Gastroesophageal sphincter (tissue), 4 donors: ENCODE measurements at places on chromosomes 16 and 17. TPM values are rescaled to one million over a fixed set of nuclear protein-coding genes. Genes with fewer than 3 reads are reported as not detected.

Gene TBC1D3I
- total RNA-seq, result not detected

Gene ZPBP2
- total RNA-seq, result not detected

Gene KIFC3
- total RNA-seq, result 78.4 TPM

Gene NXN
- total RNA-seq, result 52.3 TPM

GRCh38 chr17:75512926-75513640 lies 2.3 kb downstream of the CASKIN2 start:
- H3K36me3 ChIP-seq, result peaks cover 14% of the 10 kb centered on the region
- peak overlapping the region; percentile 90 for H3K27ac ChIP-seq
- no peak for ATAC-seq
- no peaks in the 10 kb centered on the region for H3K27me3 ChIP-seq

- no peak for ATAC-seq
- no peak overlapping the region for H3K27ac ChIP-seq
- no peaks in the 10 kb centered on the region for H3K27me3 ChIP-seq
- H3K4me1 ChIP-seq, result no peaks in the 10 kb centered on the region
- peaks cover 81% of the 10 kb centered on the region for H3K36me3 ChIP-seq
- H3K4me3 ChIP-seq, result no peak overlapping the region
Observed at GRCh38 chr17:37422971-37423625, 16.4 kb downstream of the TADA2A start.

DNA sequence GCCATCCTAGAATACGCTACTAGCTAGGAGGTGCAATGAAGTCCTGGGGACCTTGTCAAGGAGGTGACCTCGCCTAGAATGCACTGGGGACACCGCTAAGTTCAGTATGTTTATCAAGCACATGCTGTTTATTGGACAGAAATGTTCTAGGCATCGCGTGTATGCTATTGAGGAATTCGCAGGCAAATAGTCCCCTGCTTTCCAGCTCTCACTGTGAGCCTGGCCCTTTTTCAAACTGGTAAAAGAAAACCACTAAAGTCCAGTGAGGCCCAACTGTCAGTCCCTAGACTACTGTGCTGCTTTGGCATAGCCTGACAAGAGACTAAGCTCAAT lies 1.2 kb upstream of the FAM222B start:
- ATAC-seq, result no peak
- H3K27ac ChIP-seq, result no peak overlapping the region
- peaks cover 35% of the 10 kb centered on the region for H3K4me1 ChIP-seq
- H3K36me3 ChIP-seq, result no peaks in the 10 kb centered on the region
- no peaks in the 10 kb centered on the region for H3K27me3 ChIP-seq

GRCh38 chr16:27829975-27830374 lies 233.5 kb downstream of the GSG1L start:
- H3K4me1 ChIP-seq, result no peaks in the 10 kb centered on the region
- H3K27ac ChIP-seq, result no peak overlapping the region
- no peak overlapping the region for H3K4me3 ChIP-seq
- no peak for ATAC-seq
- H3K36me3 ChIP-seq, result no peaks in the 10 kb centered on the region

- H3K27ac ChIP-seq, result no peak overlapping the region
- H3K4me3 ChIP-seq, result no peak overlapping the region
- ATAC-seq, result no peak
Observed at GRCh38 chr17:39357986-39358385, 43.4 kb downstream of the FBXL20 start.

GRCh38 chr17:75178453-75178852 lies 4.3 kb downstream of the SUMO2 start:
- H3K4me3 ChIP-seq, result no peak overlapping the region
- no peaks in the 10 kb centered on the region for H3K27me3 ChIP-seq
- peaks cover 62% of the 10 kb centered on the region for H3K36me3 ChIP-seq
- H3K4me1 ChIP-seq, result peaks cover 10% of the 10 kb centered on the region
- no peak for ATAC-seq

DNA sequence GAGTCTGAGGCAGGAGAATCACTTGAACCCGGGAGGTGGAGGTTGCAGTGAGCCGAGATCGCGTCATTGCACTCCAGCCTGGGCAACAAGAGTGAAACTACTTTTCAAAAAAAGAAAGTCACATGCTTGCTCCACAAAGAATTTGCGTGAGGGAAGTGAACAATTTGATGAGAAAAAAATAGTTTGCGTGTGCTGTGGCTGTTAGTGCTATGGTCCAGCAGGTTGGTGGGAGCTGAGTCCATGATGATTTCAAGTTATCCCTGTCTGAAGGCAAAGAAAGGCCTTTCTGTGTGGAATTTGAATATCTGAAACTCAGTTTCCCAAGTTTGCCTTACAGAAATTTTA lies 21.0 kb downstream of the PRCD start:
- no peak for ATAC-seq
- H3K27me3 ChIP-seq, result no peaks in the 10 kb centered on the region
- H3K4me3 ChIP-seq, result no peak overlapping the region
- H3K4me1 ChIP-seq, result peaks cover 5% of the 10 kb centered on the region
- H3K27ac ChIP-seq, result peak overlapping the region; percentile 25
- H3K36me3 ChIP-seq, result peaks cover 37% of the 10 kb centered on the region

DNA sequence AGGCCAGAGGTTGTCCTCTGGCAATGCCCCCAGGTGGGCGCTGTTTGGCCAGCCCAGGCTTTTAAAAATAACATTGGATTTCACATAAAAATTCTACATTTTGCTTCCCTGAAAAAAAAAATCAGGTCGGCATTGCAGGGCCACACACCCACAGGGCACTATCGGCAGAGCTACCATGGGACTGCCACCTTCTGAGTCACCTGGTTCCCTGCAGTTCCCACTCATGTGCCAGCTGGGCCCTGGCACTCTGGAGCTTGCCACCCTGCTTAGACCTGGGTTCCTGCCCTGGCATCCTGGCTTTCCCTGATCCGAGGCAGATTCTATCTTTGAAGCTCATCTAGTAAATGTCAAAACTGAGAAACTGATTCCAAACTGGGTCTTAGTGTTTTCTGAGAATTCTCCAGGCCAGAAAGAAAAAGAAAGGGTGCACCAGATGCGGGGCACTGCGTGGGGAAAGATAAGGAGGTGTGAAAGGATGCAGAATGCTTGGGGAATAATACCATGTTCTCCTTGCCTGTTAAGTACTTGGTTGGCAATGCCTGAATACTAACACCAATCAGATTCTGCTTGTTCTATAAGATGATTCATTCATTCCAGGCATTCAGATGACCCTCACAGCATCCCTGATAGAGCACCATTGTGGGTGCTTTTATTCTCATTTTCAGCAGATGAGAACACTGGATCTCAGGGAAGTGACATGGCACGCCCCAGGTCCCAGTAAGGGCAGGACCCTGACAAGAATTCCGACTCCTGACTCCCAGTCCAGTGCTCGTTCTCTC lies 51.8 kb downstream of the RAI1 start:
- H3K27me3 ChIP-seq, result no peaks in the 10 kb centered on the region
- ATAC-seq, result no peak
- peaks cover 14% of the 10 kb centered on the region for H3K4me1 ChIP-seq
- H3K36me3 ChIP-seq, result peaks cover 11% of the 10 kb centered on the region

GRCh38 chr16:1375298-1375640 lies 23.5 kb downstream of the GNPTG start:
- no peaks in the 10 kb centered on the region for H3K27me3 ChIP-seq
- H3K27ac ChIP-seq, result no peak overlapping the region
- no peak overlapping the region for H3K4me3 ChIP-seq
- ATAC-seq, result no peak
- H3K36me3 ChIP-seq, result no peaks in the 10 kb centered on the region
- H3K4me1 ChIP-seq, result peaks cover 10% of the 10 kb centered on the region

DNA sequence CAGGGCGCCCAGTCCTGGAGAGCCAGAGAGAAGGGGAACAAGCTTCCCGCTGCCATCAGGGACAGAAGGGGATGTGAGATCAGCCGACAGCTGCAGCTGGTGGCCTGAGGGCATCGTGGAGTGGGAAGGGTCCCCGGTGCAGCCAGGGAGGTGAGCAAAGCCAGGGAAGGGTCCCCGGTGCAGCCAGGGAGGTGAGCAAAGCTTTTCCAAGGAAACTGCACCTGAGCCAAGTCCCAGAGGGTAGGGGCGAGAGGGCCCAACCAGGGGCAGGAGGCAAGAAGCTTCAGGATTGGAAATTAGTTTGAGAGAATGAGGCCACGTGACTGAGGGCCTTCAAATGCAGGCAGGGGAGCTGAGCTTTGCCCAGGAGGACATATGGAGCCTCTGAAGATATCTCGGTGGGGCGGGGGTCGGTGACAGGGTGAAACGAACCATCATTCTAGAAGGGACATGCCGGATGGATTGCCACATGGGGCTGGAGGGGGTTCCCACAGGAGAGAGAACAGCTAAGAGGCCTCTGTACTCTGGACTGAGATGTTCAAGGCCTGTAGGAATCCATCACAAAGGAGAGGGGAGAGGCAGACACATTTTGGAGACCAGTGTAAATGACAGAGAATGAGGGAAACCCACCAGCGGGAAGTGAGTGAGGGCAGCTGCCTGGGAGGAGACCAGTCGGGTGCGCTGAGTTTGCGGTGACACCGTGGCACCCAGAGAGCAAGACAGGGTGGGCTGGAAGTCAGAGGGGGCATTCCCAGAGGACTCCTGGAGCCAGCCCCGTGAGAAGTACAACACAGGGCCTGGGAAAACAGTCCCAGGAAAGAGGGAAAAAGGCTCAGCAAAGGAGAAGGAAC lies 31.4 kb upstream of the RPH3AL start:
- H3K36me3 ChIP-seq, result no peaks in the 10 kb centered on the region

DNA sequence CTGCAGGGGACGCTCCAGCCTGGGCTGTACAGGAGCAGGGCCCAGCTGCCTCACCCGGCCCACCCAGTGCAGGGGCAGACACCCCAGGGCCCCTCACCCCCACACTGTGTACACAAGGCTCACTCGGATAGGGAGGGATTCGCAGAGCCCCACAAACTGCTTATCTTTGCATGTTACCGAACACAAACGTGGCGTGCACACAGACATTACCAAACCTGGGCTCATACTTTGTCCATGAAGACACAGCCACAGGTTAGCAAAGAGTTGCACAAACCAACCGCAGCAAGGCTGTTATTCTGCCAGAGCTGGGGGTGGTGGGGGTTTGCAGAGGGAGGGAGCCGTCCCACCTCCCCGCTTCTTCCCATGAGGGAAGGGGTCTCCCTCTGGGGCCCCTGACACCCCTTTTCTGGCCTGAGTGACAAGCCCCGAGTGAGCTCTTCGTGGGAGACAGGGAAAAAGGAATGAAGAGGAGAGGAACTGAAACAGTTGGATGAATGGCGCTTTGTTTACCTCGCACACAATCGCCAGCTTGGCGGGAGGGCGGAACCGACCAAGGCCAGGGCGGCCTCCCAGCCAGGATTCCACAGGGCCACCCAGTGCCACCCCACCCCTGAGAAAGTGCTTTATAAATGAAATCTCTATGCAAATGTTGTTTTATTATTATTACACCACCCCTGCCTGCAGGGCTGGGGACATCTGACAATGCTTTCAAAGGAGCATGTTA lies 434 bp upstream of the CPSF4L start:
- ATAC-seq, result no peak
- H3K4me1 ChIP-seq, result no peaks in the 10 kb centered on the region
- H3K4me3 ChIP-seq, result no peak overlapping the region
- no peaks in the 10 kb centered on the region for H3K36me3 ChIP-seq
- H3K27me3 ChIP-seq, result no peaks in the 10 kb centered on the region
